Type B pancreatic cell (in vitro differentiated cells): ENCODE measurements at places on chromosomes 1 and 21.

DNA sequence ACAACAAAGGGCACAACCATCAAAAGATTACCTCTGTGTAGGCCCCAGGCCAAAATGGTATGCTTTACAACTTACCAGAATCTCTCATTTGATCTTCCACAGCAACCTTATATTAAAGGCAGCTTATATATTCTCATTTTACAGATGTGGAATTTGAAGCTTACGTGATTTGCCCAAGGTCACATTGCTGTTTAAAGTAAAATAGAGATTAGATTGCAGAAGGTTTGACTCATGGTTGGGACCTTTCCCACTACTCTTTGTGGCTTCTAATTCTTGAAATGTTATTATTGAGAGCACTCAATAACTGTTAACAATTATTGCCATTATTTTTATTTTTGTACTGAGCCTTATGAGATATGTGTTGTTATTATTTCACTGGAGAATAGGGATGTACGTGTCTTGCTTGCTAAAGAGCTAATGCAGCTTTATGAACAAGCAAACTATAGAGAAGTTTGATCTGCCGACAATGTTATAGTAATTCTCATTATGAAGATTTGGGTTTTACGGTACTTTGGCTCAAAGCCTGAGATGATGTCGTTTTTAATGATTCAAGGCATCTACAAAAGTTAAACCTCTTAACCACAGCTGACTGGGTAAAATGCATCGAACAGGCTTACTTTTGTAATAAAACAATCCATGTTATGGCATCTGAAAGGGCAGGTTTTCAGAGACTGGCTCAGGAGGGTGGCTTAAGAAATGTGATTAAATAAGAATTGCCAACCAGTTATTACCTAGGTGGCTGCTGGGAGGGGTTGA is 43.3 kb upstream of the TSNAX start:
- DNase-seq, result no peak

- DNase-seq, result no peak
Measured at GRCh38 chr1:56188855-56189254, 390.5 kb downstream of the PLPP3 start.

GRCh38 chr1:186757851-186758250 is 70.9 kb upstream of the PLA2G4A start:
- DNase-seq, result no peak

GRCh38 chr1:39470040-39470439 is 21.4 kb upstream of the BMP8A start:
- DNase-seq, result no peak

GRCh38 chr1:208714323-208714722 is 470.1 kb upstream of the PLXNA2 start:
- no peak for DNase-seq

DNA sequence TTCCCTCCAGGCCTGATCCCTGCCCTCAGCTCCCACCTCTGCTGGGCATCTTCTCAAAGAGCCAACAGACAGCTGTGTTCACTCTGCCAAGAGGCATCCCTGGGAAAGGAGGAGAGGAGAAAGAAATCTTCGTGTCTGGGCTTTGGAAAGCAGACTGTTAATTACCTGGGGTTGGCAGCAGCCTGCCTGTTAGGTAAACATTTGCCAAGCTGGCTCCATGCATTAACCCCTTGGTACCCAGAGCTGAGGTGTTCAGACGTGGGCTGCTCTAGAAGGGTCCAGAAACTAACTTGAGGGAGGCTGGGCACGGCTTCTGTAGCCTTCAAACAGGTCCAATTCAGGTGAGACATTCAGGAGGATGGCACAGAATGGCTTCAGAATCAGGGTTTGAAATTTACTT is 8.7 kb upstream of the EXTL1 start:
- no peak for DNase-seq

GRCh38 chr1:241916196-241916595 is 41.4 kb upstream of the BECN2 start:
- no peak for DNase-seq

- DNase-seq, result no peak
Measured at GRCh38 chr1:59266180-59266926, 30.5 kb upstream of the FGGY start.

GRCh38 chr1:67898033-67898726 is 64.9 kb upstream of the GNG12 start:
- DNase-seq, result no peak

- DNase-seq, result no peak
Measured at GRCh38 chr1:237712082-237712481, 178.6 kb downstream of the ZP4 start.

DNA sequence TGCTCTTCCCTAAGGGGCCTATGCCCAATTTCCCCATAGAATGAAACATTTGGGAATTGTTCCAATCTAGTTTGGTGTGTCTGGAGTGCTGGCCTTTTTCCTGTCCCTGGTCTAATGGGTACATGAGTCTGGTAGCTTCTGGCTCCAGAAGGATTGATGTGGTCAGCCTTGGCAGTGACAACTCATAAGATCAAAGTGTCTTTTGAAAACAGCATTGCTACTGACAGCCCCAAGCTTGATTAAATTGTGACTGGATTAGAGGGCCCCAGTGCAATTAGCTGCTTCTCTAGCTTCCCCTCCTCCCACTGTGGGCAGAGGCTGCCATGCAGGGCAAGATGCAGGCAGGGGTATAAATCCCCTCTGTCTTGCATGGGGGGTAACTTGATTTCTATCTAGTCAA is 130.9 kb downstream of the UCK2 start:
- no peak for DNase-seq

DNA sequence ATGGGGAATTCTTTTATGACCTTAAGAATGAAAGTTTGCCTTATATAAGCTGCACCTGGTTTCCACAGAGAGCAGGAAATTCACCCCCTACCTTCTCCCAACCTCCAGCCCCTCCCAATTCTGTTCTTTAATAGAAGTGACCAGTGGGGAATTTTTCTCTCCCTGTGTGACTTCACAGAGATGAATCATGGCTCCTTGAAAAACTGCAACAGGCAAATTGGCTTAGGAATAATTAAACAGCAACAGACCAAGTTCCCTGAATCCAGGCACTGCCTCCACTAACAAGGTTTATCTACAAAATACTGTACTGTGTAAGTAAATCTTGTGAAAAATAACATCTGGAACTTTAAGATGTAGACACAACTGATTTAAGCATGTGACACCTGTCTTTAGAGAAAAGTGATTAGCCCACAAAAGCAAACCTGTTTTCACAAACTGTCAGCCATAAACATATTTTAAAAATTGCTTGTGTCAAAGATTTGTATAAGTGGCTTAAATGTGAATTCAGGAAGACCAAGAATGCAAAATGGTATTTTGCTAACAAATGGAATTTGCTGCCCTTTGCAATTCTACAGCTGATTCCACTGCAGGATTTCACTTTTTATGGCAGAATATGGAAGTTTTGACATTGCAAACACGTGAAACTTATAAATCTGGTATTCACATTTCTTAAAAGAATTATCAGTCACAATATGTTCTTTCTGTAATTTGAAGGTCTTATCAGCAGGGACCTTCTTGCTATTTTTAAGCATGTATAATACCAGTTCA is 54.0 kb downstream of the ALG14 start:
- DNase-seq, result no peak

DNA sequence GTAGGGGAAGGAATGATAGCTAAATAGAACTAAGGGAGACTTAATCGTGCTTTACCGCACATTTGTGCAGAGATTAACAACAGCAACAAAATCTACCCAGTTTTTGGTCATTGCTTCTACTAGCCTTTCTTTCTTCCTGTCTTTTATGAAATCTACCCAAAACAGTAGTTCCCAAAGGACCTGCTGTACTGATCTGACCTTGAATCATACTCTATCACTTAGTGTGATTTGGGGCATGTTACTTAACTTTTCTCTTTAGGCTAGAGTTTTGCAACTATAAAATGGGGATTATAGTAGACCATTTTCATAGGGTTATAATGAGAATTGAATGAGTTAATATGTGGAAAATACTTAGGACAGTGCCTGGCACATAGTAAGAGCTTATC is 30.5 kb upstream of the MACF1 start:
- no peak for DNase-seq

DNA sequence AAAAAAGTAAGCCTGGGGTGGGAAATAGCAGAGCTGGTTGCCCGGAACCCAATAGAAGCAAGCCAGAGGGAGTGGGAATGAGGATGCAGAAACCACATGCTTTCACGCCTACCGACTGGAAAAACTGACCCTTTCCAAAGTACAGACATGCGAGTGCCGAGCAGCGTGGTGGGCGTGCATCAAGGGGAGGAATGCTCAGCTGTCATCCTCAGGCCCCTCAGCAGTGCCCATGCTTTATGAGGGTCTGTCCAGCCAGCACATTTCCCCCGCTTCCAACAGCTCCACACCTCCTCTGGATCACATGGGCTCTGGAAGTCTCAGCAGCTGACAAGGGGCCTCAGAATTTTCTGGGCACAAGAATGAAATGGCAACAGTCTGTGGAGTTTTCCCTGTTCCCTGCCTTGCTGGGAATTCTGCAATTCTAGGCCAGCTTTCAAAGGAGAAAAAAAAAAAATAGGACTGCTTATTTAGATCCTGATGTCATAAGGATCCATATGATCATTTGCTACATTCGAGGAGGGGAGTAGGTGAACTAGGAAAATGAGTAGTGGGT is 19.1 kb upstream of the IKBKE start:
- no peak for DNase-seq

- DNase-seq, result no peak
Measured at GRCh38 chr1:14366091-14367018, 232.1 kb upstream of the KAZN start.

GRCh38 chr1:198165927-198166647 is 9.3 kb downstream of the NEK7 start:
- DNase-seq, result no peak

DNA sequence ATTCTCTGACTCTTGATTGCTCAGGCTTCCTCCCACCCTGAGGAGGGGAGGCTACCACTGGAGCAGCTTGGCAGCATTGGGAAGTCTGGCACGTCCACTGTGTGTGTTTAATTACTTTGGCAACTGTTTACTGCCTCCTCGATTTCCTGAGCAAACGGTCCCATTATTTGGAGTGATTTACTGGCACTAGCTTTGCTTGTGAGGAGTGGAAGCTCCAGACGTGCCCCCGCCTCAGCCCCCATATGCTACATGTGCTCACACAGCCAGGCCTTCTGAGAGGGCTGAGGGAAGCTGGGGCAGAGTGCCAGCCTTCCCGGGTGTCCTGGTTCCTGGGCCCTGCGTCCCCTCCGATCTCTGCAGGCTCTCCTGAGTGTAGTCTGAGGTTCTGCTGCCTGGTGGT is 306.2 kb downstream of the PTPRU start:
- no peak for DNase-seq

- DNase-seq, result no peak
Measured at GRCh38 chr21:35575280-35575915, 484.9 kb downstream of the SETD4 start.

- no peak for DNase-seq
Measured at GRCh38 chr1:198778049-198778448, 139.2 kb downstream of the PTPRC start.

DNA sequence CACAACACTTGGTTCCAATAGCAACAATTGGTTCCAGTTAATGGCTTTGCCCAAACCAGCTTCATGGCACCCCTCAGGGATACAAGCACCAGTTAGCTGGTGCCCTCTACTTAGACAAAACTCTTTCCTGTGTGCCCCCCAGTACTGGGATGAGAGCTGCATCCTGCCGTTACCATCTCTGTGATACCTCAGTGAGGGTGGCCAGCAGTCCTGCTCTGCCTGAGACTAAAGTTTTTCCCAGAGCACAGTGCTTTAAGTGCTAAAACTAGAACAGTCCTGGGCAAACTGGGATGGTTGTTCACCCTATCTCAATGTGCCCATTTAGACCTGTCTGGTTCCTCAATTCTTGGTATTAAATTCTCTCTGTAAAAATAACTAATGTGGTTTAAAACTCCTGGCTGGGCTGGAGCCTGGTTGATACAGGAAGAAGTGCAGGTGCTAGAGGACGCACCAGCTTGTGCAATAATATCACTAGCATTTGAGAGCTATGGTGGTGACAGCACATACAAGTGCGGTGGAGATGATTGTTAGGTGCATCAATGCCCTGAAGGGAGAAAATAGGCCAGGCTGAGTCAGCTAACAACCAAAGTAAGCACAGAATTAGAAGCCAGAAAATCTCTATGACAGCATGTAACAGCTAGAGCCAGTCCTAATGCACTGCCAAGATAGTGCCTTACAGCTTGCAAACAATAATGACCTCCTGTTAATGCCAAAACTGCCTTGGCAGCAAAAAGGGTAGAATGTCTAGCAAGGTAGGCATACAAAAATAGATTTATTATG is 179.8 kb upstream of the GALNT2 start:
- no peak for DNase-seq

DNA sequence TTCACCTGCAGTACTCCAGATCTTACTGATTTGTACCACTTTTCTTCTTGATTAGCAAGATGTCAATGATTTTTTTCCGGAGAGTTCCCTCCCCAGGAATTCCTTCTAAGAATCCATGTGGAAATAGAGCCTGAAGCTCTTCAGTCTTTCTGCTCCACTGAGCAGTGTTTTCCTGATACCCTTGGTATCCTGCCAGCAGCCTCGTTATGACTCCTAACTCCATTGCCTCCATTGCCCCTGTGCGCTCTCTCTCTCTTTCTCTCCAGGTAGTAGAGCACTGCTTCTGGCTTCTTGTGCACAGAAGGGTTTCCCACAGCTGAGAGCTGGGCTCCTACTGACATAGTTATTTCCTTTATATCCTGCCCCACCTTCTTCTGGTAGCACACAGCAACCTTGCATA is 12.2 kb downstream of the UBE2U start:
- no peak for DNase-seq

GRCh38 chr1:147245586-147246021 is 3.1 kb downstream of the CHD1L start:
- DNase-seq, result no peak

GRCh38 chr1:27349784-27350662 is 8.2 kb downstream of the SYTL1 start:
- no peak for DNase-seq

DNA sequence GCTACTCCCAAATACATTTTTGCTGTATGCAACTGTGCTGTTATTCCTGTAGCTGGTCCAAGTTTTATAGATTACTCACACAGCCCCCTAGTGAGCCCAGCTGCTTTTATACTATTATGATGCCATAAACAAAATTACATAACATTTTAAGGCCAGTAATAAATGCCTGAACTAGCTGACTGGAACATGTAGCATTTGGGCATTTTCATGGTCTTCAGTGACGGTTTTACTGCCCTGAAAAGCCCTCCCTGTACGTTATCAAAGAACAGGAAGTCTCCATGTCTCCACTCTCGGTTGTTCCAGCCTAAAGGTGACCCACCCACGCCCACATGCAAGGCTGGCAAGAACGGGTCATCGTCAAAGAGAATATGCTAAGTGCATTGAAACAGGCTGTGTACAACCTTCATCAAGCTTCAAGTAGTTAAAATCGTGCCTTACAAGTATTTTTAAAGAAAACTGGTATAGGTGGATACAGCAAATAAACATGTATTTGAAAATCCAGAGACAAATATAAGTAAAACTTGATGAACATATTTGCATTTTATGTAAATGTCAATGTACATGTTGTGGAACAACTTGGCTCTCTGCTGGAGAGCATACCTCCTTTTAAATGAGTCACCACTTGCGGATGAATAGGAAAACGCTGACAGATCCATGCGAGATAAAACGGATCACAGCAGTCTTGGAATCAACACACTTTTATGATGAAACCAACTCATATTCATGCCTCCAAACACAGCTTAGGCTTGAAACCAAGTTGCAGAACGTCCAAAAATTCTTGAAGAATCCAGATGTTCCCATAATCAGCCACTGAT is 520.5 kb downstream of the SMYD3 start:
- DNase-seq, result no peak

GRCh38 chr1:223515926-223516325 is 122.7 kb downstream of the CCDC185 start:
- no peak for DNase-seq

- no peak for DNase-seq
Measured at GRCh38 chr1:981955-982558, at the start of gene PERM1. PERM1 (minus strand) TSS chr1:982093; CDS start chr1:981029, 1,064 bp downstream.
